ENCODE measurements at places on chromosomes 11 and 22.

- no peak for DNase-seq
Observed at GRCh38 chr22:39518996-39519680, 1.2 kb upstream of the ATF4 start.

- no peak for DNase-seq
Observed at GRCh38 chr11:109371444-109372176, 50.4 kb upstream of the C11orf87 start.

DNA sequence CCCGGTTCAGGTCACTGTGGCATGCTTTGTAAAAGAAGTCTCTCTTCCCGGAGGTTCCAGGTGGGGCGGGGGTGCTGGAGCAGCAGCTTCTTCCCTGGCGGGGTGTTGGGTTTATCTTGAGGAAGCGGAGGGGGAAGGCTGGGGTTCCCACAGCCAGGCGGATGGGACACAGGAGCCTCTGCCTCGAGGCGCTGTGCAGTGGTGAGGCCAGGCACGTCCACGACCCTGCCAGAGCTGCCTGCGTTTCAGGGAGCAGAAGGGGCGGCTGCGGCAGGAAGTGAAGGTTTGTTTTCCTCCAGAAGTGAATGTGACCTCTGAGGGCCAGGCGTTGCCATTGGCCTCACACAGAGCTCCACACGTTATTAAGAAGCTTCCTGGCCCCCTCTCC lies 20.1 kb upstream of the ADORA2A start:
- DNase-seq = peak; percentile 58

GRCh38 chr22:29691636-29692326 lies 28.0 kb upstream of the CABP7 start:
- DNase-seq = no peak

- no peak for DNase-seq
Observed at GRCh38 chr22:48192920-48193319, 1430.5 kb downstream of the TBC1D22A start.

DNA sequence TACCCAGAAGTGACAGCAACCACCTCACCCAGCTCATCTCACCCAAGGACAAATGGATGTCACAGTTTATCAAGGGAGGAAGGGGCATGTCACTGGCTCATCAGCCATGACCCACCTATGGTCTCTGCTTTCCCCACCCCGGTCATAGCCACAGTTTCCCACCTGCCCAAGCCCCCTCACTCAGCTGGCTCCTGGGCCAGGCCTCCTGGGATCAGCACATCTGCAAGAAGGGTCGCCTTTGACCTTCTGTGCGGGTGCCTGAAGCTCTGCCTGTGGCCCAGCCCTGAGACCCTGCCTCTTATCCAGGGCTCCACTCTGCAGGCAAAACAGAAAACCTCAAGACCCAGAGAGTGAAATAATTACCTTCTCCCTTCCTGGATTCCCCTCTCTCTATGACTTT lies 236.4 kb downstream of the BUD13 start:
- no peak for DNase-seq

DNA sequence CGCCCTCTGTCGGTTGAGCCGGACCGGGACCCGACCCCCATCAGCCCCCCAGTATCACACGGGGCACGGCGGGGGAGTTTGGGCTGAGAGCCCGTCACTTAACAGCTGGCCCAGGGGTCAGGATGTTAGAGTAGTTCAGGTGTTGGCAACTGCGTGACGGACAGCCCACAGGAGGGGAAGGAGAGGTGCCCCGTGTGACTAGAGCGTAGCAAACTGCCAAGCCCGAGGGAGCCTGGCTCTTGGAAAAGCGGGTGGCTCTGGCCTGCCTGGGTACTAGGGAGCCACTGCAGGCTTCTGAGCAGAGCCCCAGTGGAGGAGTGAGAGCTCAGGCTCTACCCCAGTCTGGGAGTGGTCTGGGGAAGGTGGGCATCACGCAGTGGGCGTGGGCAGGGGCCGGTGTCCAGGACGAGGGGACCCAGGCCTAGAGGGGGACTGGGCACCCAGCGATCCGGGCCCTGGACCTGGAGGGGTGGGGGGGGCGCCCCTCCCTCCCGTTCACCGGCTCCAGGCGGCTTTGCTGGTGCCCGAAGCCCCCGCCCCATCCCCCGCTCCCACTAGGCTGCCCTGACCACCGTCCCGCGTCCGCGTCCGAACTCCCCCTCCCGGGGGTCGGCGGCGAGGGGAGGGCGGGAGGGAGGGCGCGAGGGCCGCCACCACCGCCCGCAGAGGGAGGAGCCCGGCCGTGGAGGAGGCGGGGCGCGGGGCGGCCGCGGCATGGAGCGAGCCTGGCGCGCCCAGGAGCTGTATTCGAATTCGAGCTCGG lies 24.4 kb downstream of the SHANK3 start:
- DNase-seq = peak; percentile 19

- no peak for DNase-seq
Observed at GRCh38 chr11:12725055-12725862, 51.0 kb downstream of the TEAD1 start.

GRCh38 chr11:95790933-95791708 lies 823 bp downstream of the CEP57 start:
- DNase-seq = peak; percentile 60

DNA sequence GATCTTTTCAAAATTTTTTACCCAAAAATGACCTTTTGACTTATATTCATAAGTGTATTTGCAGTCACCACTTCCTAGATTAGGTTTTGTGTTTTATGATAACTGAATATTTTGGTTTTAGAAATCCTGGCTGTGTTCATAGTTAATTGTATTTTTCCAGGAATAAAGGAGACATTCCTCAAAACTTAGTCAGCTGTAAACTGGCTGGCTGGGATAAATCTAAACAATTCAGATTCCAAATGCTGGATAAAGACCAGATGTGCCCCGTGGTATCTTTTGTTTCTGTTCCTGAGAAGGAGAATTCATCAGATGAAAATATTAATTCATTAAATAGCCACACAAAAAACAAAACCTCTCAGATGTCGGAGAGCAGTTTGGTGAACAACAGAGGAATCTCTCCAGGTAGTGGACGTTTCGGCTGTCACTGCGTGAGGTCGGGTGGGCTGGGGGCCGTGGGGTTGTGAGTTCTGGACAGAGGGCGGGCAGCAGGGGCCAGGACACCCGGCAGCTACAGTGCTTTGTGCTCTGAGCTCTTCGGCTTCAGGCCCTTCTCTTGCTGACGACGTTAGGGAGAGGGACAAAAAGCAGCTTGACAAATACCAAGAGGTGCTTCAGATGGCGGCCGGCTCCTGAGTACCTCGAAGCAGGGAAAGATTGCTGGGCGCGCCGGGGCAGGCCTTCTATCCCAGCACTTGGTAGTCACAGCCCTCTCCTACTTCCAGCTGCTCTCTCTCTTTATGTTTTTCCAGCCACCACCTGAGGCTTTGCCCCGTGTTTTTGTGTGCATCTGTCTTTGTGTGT lies 24.6 kb downstream of the MOV10L1 start:
- DNase-seq = no peak

GRCh38 chr11:126113515-126113957 lies 50.9 kb upstream of the CDON start:
- DNase-seq = peak; percentile 94

DNA sequence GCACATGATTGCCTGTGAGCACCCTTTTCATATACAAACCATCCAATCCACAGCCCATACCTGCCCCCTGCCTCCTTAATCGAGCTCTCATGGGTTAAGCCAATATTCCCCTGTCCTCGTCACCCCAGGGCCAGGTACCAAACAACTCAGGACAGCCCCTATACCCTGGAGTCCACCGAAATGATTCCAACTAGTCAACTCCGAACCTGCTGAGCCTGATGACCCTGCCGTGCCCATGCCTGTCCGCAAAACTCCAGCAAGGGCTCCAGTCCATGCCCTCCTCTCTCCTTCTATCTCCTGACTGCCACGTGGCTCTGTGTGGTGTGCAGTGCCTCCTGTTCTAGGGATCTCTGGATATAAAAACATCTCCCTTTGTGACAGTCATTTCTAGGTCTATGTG lies 35.5 kb upstream of the SYT13 start:
- DNase-seq = no peak

GRCh38 chr11:5004424-5005274 lies 10.0 kb downstream of the OR51L1 start:
- DNase-seq = peak; percentile 42

- peak; percentile 92 for DNase-seq
Observed at GRCh38 chr11:121464352-121464946, 11.7 kb upstream of the SORL1-AS1 start.

DNA sequence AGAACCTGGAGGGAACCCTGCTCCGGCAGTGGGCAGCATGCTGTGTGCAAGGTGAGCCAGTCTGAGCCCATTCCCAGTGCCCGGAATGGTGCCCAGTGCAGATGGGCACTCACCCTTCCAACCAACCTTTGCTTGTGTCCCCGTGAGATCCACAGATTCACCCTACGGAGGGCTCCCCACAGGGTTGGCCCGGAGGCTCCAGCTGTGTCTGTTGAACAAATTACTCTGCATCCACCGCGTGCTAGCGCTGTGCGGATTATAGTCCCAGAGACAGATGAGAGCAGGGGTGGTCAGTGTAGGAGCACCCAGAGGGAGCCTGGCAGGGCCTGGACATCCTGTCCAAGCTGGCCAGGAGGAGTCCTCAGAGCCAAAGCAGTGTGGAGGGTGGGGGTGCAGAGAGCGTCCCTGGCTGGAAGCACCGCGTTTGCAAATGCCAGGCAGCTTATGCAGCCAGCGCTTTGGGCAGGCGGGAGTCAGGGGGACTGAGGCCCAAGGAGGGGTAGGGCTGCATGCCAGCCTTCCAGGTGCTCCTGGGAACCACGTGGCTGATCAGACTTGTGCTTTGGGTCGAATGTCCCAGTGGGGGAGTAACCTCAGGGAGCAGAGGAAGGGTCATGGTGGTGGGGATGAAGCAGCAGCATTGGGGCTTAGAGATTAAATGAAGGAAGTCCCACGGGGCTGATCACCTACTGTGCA lies 80.5 kb downstream of the KCNQ1 start:
- DNase-seq = peak; percentile 1

DNA sequence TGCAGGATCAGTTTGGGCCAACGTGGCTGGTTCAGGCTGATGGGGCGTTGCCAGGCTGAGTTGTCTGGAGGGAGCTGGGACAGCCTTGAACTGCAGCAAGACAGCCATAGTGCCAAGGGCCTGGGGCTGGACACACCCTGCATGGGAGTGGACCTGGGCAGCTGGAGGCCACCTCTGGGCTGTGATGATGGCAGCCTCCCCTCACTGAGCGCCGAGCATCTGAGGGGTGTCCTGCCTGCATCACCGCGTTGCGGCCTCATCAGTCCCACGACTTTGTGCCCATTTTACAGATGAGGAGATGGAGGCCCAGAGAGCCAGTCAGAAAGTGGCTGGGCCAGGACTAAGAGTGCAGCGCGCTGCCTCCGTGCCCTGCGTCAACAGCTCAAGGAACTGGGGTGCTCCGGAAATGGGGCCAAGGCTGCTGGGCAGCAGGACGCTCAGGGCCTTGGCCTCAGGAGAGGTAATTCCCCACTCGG lies 590 bp upstream of the TSPO start:
- no peak for DNase-seq

DNA sequence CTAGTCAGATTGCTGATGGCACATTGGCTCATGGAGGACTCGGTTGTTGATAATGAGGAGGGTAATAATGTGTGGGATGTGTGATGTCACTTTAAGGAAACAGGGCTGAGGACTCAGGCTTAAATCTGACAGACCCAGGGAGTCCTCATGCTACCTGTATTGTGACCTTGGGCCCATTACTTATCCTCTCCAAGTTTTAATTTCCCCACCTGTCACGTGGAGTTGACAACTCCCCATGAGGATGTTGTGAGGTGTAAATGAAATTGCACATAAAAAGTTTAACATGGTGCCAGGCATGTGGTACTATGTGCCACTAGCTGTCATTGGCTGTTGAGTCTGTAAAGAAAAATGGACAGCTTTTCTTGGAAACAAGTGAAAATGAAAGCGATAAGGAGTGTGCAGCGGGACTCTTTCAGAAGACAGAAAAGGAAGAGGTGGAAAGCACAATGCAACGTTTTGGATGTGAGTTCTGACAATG lies 15.3 kb downstream of the IL10RA start:
- DNase-seq = no peak

DNA sequence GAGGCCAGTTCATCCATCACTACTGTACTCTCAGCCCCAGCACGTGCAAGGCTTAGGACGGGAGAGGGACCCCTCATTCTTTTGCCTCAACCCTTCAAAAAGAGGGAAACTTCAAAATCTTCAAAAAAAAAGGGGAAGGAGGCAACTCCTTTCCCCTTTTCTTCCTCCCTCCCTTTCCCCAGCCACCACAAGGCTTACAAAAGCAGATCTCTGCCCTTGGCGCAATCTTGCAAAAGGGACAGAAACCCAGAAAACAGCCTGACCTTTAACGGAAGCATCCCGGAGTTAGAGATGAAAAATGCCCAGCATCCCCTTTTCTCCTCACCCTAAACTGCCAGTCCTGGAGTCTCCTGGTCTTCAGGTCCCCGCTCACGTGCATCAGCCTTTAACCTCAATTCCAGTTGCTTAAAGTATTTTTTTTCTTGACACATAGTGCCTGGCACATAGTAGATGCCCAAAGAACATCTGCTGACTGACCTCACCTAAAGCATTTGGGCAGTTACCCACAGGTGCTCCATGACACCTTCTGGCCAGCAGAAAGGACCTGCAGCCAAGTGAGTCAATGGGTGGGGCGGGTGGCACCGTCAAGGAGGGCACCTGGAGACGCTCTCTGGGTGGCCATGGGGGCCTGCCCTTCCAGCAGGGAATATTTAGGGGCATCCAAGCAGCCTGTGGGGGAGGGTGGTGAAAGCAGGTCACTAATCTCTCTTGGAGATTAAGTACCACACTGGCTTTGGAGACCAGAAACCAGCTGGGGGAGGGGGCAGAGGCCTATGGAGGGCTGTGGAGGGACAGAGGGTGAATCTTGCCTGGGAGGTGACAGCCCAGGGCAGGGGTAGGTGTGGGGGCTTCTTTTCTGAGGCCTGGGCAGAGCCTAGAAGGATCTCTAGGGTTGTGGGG lies 16.3 kb downstream of the NECTIN1 start:
- DNase-seq = no peak

DNA sequence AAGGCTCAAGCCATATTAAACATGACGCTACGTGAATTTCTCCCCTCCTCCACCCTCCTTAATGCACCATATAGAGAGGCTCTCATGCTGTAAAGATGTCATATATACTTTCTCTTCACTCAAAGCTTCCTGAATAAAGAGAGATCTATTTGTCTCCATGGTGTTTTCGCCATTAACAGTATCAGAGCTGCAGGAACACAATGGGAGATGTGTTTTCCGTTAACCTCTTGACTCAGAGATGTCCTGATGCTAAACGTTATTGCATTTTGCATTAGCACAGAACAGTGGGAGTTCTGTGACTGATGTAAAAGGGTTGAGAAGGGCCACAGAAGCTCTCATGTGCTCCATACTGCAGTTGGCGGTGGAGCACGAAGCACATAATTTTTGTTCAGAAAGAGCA lies 25.7 kb upstream of the BLID start:
- no peak for DNase-seq

- no peak for DNase-seq
Observed at GRCh38 chr11:134545521-134545920, 133.5 kb upstream of the B3GAT1 start.

DNA sequence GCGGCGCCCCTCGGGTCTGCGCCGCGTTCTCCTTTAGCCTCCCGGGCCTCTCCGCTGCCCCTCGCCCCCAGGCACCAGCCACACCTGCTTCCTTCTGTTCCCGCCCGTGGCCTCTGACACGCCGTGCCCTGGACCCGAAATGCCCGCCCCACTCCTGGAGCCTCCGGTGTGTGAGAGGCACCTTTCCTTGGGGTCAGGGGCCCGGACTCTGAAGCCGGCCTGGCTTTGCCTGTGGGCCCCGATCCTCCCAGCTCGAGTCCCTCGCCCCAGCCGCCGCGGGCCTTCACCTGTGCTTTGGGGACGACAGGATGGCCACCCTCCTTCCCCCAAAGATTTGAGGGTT lies 661 bp upstream of the CDPF1 start:
- DNase-seq = no peak

GRCh38 chr22:23146478-23147205 lies 1.4 kb downstream of the RAB36 start:
- DNase-seq = no peak

- no peak for DNase-seq
Observed at GRCh38 chr11:29452146-29452545, 564.7 kb downstream of the KCNA4 start.
